ENCODE measurements at places on chromosomes 13 and 19.

DNA sequence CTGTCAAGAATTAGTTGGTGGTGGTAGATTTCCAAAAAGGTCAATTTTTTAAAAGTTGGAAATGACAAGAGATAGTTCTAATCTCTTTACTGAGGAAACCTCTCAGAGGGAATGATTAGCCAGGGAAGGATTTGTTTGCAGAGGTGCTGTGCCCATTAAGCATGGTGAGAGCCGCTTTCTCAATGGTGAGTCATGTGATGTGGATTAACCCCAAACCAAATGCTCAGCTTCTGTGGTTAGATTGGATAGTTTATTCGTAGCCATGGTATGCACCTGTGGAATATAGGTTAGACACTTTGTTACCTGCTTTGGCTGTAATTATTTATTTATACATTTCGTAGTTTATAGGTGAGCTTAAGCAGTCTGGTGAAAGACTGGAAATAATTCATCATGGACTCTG lies 7.1 kb downstream of the HNRNPM start:
- no peak for DNase-seq

- no peak for DNase-seq
Measured at GRCh38 chr19:31459430-31459829, 110.2 kb upstream of the TSHZ3 start.

DNA sequence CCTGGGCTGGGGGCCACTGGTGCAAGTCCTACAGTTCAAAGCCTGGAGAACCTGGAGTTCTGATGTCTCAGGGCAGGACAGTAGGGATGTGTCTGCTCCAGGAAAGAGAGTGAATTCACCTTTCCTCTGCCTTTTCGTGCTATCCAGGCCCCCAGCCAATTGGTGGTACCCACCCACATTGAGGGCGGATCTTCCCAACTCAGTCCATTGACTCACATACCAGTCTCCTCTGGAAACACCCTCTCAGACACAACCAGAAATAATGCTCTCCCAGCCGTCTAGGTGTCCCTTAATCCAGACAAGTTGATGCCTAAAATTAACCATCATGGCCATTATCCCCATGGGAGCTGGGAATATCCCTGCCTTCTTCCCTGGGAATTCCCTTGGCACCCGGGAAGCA lies 38.8 kb upstream of the CHST8 start:
- DNase-seq, result no peak

DNA sequence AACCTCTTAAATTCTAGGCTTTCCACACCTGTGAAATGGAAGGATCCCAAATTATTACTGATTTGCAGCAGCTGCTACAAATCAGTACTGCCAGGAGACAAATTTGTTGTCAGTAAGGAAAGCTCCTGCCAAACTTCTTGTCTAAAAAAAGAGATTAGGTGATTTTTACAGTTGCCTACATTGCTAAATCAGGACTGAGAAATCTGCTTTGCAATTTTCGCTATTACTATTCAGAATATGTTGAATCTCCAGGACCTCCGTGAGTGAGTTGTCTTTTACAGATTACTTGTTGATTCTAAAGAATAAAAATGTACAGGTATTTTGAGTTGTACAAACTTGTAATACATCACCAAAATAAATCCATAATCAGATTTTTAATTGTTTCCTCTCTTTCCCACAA lies 1815.9 kb downstream of the PCDH9 start:
- DNase-seq, result no peak
